MM.1S (cell line): ENCODE measurements at places on chromosomes 7 and 10.

DNA sequence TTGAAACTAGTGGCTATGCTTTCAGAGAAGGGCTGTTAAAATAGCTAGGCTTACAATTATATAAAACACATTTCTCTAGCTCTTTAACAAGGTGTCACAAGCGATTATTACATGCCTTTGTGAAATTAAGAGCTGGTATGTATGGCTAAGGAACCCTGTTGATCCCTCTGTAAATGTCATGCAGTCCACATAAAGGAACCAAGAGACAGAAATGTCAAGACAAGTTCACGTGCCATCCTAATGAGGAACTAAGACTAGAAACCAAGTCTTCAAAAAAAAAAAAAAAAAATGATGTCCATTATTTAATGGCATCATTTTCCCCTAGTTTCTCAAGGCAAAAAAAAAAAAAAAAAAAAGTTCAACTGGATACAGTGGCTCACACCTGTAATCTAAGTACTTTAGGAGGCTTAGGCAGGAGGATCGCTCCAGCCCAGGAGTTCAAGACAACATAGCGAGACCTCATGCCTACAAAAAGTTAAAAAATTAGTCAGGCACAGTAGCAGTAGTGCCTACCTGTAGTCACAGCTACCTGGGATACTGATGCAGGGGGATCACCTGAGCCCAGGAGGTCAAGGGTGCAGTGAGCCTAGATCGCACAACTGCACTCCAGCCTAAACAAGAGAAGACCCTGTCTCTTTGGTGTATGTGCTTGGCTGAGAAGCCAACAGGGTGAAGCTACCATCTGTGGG lies 63.4 kb downstream of the SRPK2 start:
- no peak for DNase-seq

GRCh38 chr10:101062232-101063049 lies 652 bp downstream of the KAZALD1 start:
- peak; percentile 35 for DNase-seq

GRCh38 chr7:92289321-92289720 lies 43.5 kb downstream of the ANKIB1 start:
- DNase-seq, result no peak

GRCh38 chr10:80196270-80196949 lies 8.9 kb downstream of the ANXA11 start:
- peak; percentile 89 for DNase-seq

- DNase-seq, result no peak
Measured at GRCh38 chr10:72124381-72124780, 36.0 kb upstream of the SPOCK2 start.
